ENCODE measurements at places on chromosomes 5 and 9.
A peak's percentile ranks its signal among the peaks of the same experiment; 100 is the strongest.

DNA sequence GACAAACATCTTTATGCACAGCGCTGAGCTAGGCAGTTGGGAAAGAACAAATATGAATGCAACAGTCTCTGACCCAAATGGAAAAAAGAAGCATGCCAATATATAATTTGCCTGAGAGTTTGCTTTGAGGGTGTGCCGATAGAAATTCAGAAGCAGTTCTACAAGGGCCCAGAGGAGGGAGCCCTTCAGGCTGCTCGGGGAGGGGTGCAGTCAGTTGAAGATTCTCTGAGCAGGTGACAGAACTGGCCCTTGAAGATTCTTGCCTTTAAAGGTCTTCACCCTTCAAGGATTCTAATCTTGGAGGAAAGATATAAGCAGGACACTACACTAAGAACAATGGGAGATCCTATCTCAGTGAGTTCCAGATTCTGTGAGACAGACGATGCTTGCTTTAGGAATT, 3.7 kb upstream of the PAPPA start:
- peak; percentile 23 for DNase-seq

GRCh38 chr9:90909747-90910283, 108.2 kb downstream of the SYK start:
- no peak for DNase-seq

DNA sequence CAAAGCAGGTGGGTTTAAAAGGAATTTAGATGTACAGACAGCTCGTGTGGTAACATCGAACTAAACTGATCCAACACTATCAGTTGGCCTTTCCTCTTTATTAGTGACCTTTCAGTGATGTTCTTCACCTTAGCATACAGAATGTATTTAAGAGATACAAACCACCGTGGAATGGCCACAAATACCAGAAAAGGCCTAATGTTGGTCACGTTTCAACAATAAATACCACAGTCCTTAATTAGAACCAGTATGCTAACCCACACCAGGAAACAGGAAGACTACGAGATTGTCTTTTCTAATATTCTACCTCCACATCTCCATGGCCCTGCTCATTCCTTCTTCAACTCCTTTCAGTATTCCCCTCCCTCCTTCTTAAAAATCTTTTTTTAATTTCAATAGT, 40.4 kb downstream of the GNAQ start:
- DNase-seq: no peak

DNA sequence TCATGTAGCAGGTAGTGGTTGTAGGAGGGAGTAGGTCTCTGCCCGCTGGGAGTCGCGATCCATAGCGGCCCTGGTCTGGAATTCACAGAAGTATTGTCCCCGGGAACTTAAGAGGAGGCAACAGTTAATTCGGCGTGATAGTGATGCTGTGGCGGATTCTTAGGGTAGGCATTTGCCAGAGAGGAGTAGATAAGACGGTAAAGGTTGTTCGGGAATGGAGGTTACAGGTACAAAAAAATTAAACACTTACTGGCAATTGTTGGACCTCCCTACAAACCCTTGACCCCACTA, 679 bp downstream of the SMC5 start:
- no peak for DNase-seq

DNA sequence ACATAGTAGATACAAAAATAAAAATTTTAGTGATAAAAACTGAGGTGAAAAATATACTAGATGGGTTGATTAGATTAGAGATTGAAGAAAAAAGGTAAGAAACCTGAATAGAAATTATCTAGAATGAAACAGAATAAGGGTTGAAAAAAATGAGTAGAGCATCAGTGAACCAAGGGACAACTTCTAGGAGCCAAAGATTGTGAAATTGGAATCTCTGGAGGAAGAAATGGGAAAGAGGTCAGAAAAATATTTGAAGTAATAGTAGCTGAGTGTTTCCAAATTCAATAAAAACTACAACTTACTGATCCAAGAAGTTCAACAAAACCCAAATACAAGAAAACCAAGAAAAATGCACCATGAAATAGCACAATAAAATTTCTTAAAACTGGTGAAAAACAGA, 116.6 kb upstream of the STARD4 start:
- DNase-seq: no peak

DNA sequence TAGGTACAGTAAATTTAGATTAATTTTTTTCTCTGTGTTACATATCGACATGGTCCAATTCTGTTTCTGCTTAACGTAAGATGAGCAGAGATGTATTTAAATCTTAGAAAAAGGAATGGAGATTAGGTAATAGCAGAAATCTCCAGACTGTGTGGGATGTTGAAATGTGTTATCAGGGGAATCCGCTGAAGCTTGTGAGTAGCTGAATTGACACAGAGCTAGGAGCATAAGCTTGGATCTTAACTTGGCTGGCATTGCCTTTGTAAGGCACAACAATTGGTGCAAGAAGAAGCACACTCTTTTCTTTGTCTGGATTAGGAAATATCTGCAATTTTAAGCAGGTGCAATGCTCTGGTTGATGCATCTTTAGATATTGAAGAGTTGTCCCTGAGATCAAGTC, 53.1 kb downstream of the PLPPR1 start:
- DNase-seq: no peak

DNA sequence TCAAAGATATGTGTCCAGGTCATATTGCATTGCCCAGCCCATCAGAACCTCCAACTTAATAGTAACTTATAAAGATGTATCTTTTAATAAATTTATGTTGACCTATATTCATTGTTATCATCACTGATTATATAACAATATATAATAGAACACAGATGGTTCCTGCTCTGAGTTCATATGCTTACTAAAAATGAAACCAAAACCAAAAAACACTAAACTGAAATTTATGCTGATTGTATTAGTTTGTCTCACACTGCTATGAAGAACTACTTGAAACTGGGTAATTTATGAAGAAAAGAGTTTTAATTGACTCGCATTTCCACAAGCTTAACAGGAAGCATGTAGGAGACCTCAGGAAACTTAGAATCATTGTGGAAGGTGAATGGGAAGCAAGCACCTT, 462.5 kb upstream of the TYRP1 start:
- DNase-seq: no peak

GRCh38 chr9:121703014-121703734, 51.7 kb downstream of the DAB2IP start:
- no peak for DNase-seq

DNA sequence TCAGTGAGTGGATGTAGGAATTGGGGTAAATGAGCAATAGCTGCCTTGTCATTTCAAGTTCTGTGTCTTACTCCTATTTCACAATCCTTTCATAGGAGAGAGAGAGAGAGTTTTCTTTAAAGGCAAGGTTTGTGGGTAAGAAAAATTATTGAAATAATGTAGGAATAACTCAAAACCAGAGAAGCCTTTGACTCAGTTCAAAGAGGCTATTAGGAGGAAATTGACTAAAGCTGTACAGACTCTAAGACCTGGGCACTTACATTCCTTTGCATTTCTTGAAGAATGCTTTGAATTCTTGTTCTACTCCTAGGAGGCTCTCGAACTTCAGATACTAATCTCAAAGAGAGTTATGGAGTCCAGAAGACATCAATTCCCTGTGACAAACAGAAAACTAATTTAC, 257.1 kb downstream of the FBXL7 start:
- DNase-seq: no peak

- peak; percentile 75 for DNase-seq
Observed at GRCh38 chr5:107542428-107542827, 128.3 kb downstream of the EFNA5 start.

DNA sequence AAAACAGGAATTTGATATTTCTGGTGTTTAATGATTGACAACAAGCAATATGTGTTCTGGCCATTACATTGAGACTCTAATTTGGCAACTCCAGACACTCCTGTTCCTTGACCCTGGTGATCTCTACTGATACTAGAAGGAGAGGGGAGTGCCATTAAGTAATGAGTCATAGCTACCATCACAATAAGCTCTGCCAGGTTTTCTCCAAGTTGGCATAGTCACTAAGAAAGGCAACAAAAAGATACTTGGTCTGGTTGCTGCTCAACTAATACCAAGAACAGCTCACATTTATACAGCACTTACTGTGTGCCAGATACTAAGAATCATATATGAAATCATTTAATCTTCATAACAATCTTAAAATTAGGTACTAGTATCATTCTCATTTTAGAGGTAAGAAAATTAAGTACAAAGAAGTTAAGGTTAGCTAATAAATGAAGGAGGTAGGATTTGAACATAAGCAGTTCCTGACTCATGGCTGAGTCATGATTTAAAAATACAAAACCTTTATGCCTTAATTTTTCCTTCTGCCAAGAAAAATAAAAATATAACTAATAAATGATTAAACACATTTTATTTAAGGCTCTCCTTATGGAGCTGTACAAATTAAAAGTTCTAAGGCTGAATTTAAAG, 19.9 kb upstream of the PRXL2C start:
- peak; percentile 49 for DNase-seq

All from kidney capillary endothelial cell (primary cell).